ENCODE measurements at places on chromosomes 6 and 20.

DNA sequence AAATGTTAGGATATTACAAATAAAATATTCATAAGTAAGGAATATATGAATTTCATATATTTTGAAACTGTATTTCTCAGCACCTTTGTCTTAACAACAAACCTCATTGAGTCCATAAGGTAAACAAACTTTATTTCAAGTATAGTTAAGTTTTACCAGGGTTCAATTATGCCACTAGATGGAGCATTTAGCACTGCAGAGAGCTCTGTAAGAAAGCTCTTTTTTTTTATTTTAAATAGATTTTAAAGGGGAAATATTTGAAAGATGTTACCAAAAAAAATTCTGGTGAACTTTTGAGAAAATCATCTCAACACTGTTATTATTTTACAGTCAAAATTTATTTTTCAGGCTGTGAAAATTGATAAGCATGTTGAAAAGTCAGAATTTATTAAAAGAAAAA, 955.2 kb upstream of the EYS start:
- DNase-seq = no peak

GRCh38 chr6:13370623-13371022, 42.3 kb upstream of the TBC1D7 start:
- no peak for DNase-seq

DNA sequence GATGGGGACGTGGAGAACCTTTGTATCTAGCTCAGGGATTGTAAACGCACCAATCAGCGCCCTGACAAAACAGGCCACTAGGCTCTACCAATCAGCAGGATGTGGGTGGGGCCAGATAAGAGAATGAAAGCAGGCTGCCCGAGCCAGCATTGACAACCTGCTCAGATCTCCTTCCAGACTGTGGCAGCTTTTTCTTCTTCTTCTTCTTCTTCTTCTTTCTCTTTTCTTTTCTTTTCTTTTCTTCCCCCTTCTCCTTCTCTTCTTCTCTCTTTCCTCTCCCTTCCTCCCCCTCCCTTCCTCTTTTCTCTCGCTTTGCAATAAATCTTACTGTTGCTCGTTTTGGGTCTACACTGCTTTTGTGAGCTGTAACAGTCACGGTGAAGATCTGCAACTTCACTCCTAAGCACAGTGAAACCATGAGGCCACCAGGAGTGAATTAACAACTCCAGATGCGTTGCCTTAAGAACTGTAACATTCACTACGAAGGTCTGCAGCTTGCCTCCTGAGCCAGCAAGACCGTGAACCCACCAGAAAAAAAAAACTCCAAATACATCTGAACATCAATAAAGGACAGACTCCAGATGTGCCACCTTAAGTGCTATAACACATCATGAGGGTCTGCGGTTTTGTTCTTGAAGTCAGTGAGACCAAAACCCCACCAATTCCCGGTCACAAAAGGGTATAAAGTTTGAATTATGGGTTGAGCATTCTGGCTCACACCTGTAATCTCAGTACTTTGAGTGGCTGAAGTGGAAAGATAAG, 19.6 kb upstream of the SERPINB1 start:
- DNase-seq = no peak

DNA sequence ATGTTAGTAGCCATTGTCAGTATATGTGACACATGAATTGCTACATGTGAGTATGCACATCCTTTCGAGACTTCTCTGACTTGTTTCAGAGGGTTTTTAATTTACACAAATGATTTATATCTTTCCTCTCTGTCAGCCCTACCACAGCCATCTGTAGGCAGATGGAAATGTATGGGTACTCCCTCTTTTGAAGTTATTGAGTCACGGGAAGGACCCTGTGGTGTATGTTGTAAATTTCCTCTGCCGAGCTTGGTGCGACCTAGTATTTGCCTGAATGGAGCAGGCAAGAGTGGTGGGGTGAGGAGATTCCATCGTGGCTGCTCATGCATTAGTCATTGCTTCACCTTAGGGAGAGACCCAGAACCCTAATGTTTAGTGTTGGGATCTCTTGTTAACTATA, 171.9 kb downstream of the JARID2 start:
- DNase-seq = peak; percentile 43

GRCh38 chr6:45450132-45450531, 72.4 kb upstream of the SUPT3H start:
- DNase-seq = no peak

- no peak for DNase-seq
Measured at GRCh38 chr6:68059261-68059660, 575.8 kb upstream of the ADGRB3 start.

- DNase-seq = no peak
Measured at GRCh38 chr6:154367839-154368695, 11.5 kb upstream of the IPCEF1 start.

GRCh38 chr6:96022225-96022624, 6.5 kb downstream of the FUT9 start:
- no peak for DNase-seq

DNA sequence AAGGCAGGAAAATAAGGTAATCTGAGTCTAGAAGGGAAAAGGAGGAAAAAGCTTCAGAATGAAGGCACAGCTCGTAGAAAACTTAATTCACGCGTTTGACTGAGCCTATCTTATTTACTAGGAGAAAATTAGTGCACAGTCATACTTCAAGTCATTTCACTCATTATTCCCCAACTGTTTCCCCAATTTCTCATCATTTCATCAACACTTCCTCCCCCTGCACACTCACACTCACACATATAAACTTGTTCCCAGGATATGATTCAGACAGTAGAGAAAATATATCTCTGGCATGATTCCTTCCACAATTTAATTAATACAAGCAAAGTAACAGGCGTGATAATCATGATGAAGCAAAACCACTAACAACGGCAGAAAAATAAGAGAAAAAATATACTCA, 94.5 kb upstream of the F13A1 start:
- DNase-seq = no peak

GRCh38 chr6:125451750-125452149, 150.0 kb upstream of the HDDC2 start:
- no peak for DNase-seq

- no peak for DNase-seq
Measured at GRCh38 chr6:14463110-14463509, 345.5 kb downstream of the CD83 start.

DNA sequence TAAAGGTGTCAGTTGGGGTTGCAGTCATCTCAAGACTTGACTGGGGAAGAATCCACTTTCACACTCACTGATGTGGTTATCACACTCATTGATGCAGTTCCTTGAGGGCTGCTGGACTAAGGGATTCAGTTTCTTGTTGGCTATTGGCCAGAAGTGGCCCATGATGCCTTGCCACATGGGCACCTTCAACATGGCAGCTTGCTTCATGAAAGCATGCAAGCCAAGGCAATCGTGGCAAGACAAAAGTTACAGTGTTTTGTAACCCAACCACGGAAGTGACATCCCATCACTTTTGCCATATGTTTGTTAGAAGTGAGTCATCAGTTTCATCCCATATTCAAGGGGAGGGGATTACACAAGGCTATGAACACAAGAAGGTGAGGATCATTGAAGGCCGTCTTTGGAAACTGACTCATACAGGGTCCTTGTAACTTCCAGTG, 3.8 kb upstream of the RANBP9 start:
- peak; percentile 84 for DNase-seq

DNA sequence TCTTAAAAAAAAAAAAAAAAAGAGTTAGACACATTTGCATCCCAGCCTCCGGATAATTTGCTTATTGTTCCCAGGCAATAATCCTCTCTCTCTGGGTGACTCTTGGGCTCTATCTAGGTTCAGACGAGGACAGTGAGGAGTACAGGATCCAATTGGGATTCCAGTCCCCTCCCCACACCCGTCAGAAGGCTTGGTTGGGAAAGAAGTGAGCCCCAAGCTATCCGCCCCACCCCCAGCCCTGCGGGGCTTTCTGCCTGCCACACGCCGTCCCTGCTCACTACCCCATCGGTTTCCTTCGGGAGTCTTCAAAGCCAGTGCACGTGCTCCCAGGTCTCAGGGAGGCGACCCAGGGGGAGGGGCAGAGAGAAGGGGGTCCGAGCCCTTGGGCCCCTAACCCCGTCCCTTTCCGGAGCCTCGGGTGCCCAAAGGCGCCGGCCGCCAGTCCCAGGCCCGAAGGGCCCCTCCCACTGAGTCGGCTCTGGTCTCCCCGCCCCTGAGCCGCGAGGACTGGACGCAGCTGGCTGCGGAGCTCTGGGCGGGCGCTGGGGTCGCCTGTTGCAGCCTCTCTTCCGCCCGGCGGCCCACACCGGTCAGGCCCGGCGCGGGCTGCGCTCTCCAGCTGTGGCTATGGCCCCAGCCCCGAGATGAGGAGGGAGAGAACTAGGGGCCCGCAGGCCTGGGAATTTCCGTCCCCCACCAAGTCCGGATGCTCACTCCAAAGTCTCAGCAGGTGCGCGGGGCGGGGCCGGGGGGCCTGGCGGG, 2.5 kb downstream of the MYMX start:
- no peak for DNase-seq

GRCh38 chr6:2990248-2990931, 9.3 kb upstream of the NQO2 start:
- no peak for DNase-seq

DNA sequence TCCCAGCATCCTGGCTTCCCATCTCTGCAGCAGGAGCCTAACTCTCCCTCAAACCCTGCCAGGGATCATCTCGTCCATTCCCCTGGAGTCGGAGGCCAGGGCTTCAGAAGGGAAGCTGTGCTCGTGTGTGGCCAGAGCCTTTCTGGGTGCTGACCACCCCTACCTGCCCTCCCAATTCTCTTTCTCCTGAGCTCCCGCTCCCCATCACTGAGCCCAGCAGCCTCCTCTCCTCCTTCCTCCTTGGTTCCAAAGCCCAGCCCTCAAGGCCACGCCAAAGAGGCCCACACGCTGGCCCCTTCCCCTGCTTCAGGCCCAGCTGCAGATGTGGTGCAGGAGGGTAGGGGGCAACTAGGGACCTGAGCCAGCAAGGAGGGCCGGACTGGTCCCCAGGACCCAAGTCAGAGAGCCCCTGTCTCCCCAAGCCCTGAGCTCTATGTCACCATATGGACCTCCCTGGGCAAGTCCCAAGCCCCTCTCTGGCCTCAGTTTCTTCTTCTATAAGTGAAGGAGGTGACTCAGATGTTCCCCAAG, 1.3 kb downstream of the FAM83C start:
- no peak for DNase-seq

- no peak for DNase-seq
Measured at GRCh38 chr6:133577851-133578250, 311.1 kb upstream of the TCF21 start.

DNA sequence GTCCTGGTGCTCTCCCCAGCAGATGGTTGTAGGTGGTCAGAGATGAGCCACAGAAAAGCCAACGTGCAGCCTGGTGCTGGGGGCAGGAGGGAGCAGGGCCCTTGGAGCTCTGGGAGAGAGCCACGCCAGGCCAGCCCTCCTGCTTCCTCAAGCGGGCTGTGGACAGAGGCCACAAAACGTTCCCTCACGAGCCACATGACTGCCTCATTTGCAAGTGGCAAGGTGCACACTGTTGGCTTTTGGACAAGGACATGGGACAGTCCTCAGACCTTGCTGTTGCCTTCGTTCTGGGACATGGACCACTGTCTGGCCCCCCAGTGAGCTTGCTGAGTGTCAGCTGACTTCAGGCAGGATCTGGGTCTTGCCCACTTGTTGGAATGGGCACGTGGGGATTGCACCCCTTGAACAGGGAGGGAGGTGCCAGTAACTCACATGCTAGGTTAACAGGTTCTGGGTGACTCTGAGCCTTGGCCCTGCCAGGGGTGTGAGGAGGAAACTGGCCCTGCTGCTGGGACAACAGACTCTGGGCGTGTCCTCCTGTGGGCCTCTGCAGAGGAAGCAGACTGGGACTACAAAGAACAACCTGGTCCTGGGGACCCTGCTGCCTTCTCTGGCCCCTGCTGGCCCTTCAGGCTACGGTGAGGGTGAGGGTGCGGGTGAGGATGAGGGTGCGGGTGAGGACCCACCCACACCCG, 2.6 kb downstream of the SLCO4A1 start:
- no peak for DNase-seq

DNA sequence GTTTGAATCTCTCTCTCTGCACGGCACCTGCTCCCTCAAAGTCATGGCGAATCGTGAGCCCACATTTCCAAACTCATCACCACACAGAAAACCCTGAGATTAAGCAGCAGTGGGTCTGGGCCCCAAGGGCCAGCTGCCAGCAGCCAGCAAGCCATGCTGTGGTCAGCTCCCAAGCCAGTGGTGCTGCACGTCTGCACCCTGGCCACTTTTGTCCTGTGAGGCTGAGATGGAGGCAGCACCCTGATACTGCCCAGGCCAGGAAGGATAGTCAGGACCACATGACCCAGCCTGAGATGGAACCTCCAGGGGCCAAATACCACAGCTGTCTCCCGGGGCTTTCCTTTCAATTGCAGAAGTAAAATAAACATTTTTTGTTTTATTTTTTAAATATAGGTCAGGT, 93.9 kb downstream of the PRND start:
- no peak for DNase-seq

- DNase-seq = peak; percentile 55
Measured at GRCh38 chr20:59948828-59949720, 8.9 kb downstream of the FAM217B start.

- no peak for DNase-seq
Measured at GRCh38 chr20:9831032-9831431, 7.8 kb downstream of the PAK5 start.
